Hematopoietic multipotent progenitor cell treated with erythropoietin and hydrocortisone succinate and interleukin-3 and kit ligand, for 4 days (in vitro differentiated cells): ENCODE measurements at places on chromosomes 2 and 18.
A peak's percentile ranks its signal among the peaks of the same experiment; 100 is the strongest.

GRCh38 chr2:223046470-223047040 lies 5.4 kb upstream of the KCNE4 start:
- no peak for DNase-seq

GRCh38 chr2:224711381-224711780 lies 4.8 kb downstream of the CCDC195 start:
- DNase-seq: no peak

- no peak for DNase-seq
These were observed 13.0 kb upstream of the ADNP2 start for GRCh38 chr18:80096032-80096565.

DNA sequence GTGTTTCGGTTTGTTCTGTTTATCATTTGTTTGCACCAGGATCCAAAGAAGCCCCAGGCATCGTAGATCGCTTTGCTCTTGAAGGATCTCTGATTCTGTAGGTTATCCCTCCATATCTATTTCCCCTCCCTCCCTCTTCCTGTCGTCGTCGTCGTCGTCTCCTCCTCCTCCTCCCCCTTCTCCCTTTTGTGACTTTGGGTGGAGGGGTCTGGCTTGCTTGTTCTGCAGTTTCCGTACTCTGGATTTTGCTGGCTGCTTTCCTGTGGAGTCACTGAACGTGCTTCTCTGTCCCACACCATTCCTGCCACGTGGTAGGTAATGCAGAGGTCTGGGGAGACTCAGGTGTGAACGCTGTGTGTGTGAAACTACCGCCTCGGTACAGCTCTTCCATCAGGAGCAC lies 225.0 kb downstream of the LDLRAD4 start:
- DNase-seq: no peak

DNA sequence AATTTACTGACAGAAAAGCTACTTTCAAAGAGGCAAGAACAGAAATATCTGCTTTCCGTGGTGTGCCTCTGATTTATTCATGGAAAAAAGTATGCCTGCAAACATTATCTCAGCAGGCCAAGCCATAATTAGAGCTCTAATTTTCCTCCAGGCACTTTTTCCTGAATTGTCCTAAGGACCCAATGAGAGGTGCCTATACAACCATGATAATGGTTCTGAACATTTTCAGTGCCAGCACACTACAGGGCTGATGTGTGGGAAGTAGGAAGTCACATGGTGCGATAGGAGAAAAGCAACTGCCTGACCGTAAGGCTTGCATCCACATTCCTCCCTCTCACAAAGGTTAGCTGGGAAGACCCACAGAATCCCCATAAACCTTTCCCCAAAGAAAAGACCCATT lies 45.9 kb upstream of the EGR4 start:
- no peak for DNase-seq

DNA sequence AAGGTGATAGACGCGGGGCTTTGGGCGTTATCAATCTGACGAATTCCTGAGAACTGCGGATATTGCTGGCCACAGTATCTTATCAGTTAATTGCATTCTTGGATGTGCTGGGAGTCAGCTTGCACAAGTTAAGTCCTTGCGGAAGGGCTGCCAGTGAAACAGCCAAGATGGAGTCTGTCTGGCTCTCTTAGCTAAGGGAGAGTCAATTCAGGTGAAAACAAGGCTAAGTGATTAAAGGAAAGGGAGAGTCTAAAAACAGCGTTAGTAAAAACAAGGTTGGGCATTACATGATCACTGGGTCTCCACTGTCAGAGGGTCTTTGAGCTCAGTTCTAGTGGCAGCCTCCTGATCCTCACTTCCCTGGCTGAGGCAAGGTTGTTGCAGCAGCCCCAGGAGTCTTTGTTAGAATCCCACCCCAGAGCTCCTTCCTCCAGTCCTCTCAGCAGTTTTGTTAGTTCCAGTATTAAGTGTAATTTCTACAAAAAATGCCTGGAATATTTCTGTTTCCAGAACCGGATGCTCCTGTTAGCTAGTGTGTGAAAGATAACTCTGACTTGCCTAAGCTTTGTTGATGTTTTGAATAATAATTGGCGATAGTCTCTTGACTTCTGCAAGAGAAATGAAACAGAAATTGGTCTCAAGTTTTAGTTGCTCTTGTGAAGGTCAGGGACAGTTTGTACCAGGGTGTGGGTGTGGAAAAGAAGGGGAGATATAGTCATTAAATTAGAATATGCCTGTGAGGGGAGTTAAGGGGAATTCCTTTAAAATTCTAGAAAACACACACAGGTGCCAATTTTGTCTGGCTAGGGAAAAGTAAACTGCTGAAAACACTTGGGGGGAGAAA lies 10.6 kb downstream of the CFLAR start:
- DNase-seq: peak; percentile 60

DNA sequence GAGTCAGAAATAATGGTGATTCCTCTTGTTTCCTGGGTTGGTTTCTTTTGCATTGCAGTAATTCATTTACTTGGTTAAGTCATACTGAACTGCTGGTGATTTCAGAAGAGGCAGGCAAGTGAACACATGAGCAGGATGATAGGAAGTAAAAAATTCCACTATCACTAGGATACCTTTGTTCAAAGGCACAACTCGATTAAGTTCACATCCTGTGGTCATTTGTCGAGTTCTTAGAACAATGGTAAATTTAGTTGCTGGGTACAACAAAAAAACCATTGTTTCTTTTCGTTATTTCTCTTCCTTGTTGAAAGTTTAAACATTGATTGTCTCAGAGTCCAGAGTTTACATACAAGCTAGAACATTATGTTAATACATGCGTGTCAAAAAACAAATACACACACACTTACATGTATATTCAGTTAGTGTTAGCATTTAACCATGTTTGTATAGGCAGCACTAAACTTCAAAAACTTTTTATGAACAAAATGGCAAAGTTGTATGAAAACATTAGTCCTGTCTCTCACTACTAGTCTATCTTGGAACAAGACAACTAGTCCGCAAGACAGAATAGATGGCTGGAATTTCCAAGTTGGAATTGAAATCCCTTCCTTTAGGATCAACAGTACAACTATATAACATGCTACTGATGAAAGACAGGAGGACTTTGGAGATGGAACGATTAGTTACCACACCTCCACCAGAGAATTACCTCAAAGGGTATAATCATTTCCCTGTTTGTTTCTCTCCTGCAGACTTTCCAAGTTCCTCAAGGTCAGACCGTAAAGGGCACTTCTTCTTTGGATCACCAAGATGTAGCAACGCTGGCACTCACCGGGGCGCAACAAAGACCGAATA lies 26.2 kb downstream of the STK39 start:
- no peak for DNase-seq

- DNase-seq: peak; percentile 87
These were observed 61.6 kb downstream of the ST3GAL5 start for GRCh38 chr2:85826990-85827878.

GRCh38 chr18:48048251-48048650 lies 117.8 kb upstream of the SMAD2 start:
- no peak for DNase-seq

- peak; percentile 74 for DNase-seq
These were observed 21.4 kb upstream of the STON1 start for GRCh38 chr2:48508461-48509124.

- DNase-seq: no peak
These were observed 31.1 kb upstream of the GMCL1 start for GRCh38 chr2:69798290-69798908.

- DNase-seq: peak; percentile 97
These were observed 204.5 kb upstream of the CXCR4 start for GRCh38 chr2:136322428-136322827.

- no peak for DNase-seq
These were observed 771.0 kb upstream of the CDH2 start for GRCh38 chr18:28947900-28948299.

GRCh38 chr2:231720292-231720986 lies 12.1 kb downstream of the PTMA start:
- no peak for DNase-seq

DNA sequence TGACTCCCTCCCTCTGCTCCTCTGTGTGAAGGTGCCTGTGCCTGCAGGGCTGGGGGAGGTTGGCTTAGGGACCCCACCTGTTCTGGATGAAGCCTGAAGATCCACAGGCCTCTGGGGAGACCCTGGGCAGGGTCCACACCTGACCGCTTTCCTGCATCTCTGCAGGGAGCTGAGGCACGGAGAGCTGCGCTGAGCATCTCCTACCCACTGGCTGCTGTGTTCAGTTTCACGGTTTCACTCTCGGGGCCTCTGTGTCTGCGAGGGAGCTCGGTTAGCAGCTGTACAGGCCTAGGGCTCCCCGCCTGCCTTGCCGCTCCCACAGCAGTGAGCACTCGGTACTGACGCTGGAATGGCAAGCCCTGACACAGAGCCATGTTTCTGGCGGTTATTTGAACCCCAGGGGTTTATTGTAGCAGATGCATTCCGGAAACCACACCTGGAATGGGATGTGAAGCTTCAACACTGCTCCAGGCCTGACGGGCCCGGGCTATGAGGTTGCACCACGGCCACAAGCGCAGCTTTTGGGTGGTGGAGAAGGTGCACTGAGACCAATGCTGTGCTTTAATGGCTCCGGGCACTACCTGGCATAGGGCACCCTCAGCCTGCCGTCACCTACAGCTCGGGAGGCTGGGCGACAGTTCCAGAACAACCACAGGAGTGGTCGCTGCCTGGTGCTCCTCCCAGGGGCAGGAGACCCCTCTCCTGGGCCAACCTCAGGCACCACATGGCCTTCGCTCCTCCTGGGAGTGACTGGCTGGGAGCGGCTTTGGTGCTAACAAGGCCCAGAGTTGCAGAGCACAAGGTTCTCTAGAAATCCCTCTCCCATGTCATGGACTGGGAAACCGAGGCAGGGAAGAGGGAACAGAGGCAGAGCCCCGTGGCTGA lies 257.9 kb downstream of the NDUFA10 start:
- DNase-seq: no peak

DNA sequence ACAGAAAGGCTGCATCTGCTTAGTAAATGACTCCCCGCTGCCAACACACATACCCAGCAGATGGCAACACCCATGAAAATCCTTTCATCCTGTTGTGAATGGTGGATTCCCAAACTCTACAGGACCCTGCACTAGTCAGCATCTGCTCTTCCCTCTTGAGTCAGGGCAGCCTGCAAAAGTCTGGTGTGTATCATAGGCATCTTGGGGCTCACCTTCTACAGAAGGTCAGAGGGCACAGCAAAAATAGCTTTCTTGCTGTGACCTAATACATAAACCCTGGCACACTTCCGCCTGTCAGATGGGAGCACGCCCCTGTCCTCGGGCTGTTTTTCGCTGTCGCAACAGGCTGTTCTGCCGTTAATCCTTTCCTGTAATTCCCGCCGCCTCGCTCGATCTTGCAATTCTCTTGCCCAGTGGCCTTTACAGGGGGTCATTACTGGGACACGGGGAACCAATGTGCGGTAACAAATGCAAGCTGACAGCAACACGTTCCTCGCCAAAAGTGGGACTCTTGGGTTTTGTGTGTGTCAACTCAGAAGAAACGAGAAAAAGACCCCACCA lies 19.9 kb upstream of the SCYGR1 start:
- peak; percentile 14 for DNase-seq

DNA sequence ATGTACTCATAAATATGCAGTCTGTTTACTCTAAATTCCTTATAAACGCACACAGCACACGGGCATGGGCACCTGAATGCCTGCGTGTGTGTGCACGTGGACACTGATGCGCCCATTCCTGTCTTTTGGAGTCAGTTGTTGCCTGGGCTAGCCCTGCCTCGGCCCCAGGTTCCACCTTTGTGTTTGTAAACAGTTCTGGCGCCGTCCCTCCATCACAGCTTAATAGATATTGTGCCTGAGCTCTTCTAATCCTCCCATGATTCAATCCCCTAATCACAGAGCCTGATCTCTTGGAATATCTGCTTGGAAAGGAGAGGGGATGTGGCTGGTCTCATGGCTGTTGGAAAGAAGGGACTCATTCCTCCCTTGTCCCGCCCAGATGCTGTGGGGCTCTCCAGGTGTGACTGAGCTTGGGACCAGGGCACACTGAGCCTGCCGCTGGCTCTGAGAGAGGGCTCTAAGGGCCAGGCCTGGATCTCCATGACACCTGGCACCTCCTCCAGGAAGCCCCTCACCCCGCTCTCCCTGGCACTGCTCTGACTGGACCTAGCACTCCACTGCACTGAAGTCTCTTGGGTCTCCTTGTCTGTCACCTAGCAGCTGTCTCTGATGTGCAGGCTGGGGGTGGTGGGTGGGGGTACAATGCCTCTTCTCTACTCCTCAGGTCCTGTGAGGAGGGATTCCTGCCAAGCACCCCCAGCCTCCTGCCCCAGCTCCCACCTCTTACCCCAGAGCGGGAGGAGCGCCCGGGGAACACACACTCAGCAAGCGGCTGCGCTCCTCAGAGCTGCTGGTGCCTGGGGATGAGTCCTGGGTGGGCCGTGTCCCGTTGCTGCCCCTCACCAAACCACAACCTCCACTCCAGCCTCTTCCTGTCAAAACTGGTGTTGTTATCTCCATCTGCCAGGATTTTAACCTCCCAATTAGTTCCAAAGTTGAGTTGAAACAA lies 181.3 kb downstream of the INHBB start:
- no peak for DNase-seq
